ENCODE measurements at places on chromosomes 2 and 18.

DNA sequence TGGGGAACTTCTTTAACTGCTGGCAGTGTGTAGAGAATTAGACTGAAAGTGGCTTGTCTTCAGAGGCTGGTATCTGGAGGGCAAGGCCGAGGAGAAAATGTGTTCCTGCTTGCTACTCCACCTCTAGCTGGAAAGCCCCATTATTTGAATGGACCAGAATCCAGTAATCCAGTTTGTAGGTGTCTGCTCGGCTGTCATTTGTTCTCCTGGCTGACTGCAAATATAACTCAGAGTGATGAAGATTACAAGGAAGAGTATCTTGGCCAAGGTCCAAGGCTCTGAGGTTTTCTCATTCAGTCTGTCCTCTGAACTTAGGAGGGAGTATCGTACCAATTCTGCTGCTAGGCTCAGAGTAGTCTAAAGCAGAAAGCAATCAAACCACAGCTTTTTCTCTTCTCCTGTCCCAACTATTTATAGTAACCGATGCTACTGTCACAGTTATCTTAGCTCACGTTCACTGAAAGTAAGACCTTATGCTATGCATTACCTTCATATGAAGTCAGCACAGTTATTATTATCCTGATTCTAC lies 228.6 kb downstream of the SETBP1 start:
- DNase-seq = no peak

DNA sequence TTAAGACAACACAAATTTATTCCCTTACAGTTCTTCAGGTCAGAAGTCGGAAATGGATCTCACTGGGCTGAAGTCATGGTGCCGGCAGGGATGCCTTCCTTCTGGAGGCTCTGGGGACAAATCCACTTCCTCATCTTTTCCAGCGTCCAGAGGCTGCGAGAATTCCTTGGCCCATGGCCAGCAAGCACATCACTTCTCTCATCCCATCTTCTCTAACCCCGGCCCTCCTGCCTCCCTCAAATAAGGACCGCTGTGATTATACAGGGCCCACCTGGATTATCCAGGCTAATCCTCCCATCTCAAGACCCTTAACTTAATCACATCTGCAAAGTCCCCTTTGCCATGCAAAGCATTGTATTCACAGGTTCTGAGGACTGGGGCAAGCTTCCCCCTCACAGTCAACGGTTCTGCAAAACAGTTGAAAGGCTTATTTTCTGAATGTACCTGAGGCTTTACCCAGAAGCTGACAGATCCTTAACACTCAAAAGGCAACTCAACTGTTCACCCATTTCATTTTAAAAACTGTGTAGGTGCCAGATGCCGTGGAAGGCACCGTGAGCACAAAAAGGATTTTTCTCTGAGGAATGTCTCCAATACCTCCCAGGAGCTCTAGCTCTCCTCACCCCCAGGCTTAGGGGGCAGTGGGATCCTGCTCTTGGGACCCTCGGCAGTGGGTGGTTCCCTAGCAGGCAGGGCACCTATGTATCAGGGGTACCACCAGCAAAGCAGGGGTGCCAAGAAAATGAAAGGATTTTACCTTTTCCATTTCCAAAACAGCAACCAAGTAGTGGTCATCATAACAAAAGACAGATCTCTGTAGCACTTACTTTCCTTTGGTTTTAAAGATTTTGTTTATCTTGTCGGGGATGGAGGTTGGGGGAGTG lies 84.0 kb downstream of the KCTD1 start:
- no peak for DNase-seq

- DNase-seq = no peak
These were observed 266.6 kb downstream of the SRBD1 start for GRCh38 chr2:45344502-45344901.

GRCh38 chr2:1234731-1235308 lies 178.4 kb upstream of the TPO start:
- no peak for DNase-seq

- no peak for DNase-seq
These were observed 20.1 kb upstream of the TCF7L1 start for GRCh38 chr2:85112906-85113625.

Measured in activated CD4-positive, alpha-beta T cell treated with anti-CD3 and anti-CD28 coated beads for 4 hours (primary cell).